ENCODE measurements at places on chromosomes 4 and X. TPM values are rescaled to one million over a fixed set of nuclear protein-coding genes. Genes with fewer than 3 reads are reported as not detected.

PDE6B gene
- total RNA-seq, result 2.5 TPM

NSG1 gene
- total RNA-seq, result 12.2 TPM

PI4K2B gene
- total RNA-seq, result 10.3 TPM

TMLHE gene
- 20.1 TPM for total RNA-seq

CPEB2 gene
- 44.1 TPM for total RNA-seq

ERCC6L gene
- 0.09 TPM for total RNA-seq

SPANXC gene
- not detected for total RNA-seq

MAGEC2 gene
- total RNA-seq, result not detected

MSX1 gene
- total RNA-seq, result 7.5 TPM

MGAT4D gene
- total RNA-seq, result not detected

ARMCX1 gene
- total RNA-seq, result 40.9 TPM

RHOXF1 gene
- 0.67 TPM for total RNA-seq

CLNK gene
- total RNA-seq, result not detected

GABRE gene
- 60.7 TPM for total RNA-seq

STX18 gene
- 23.5 TPM for total RNA-seq

CLGN gene
- 2.1 TPM for total RNA-seq

KDM6A gene
- 52.8 TPM for total RNA-seq

PTPN13 gene
- 90.1 TPM for total RNA-seq

CTAG2 gene
- not detected for total RNA-seq

CCDC110 gene
- total RNA-seq, result 0.36 TPM

ZNF157 gene
- total RNA-seq, result 0.71 TPM

VSIG4 gene
- 31.8 TPM for total RNA-seq

TLR6 gene
- 8.2 TPM for total RNA-seq

MAGEA10 gene
- not detected for total RNA-seq

TMPRSS11F gene
- not detected for total RNA-seq

NCBP2L gene
- not detected for total RNA-seq

STAP1 gene
- 0.36 TPM for total RNA-seq

TLR3 gene
- 15.2 TPM for total RNA-seq

UBE2K gene
- 51.0 TPM for total RNA-seq

CT45A2 gene
- not detected for total RNA-seq

UGT2B10 gene
- not detected for total RNA-seq

FAM241A gene
- 7.1 TPM for total RNA-seq

SHROOM2 gene
- 6.2 TPM for total RNA-seq

F8A2 gene
- not detected for total RNA-seq

FGF2 gene
- total RNA-seq, result 30.5 TPM
